ENCODE measurements at places on chromosomes 1 and 21. TPM values are rescaled to one million over a fixed set of nuclear protein-coding genes. Genes with fewer than 3 reads are reported as not detected.

- DNase-seq = no peak
These were observed 188.6 kb downstream of the C1orf94 start for GRCh38 chr1:34365295-34365694.

DNA sequence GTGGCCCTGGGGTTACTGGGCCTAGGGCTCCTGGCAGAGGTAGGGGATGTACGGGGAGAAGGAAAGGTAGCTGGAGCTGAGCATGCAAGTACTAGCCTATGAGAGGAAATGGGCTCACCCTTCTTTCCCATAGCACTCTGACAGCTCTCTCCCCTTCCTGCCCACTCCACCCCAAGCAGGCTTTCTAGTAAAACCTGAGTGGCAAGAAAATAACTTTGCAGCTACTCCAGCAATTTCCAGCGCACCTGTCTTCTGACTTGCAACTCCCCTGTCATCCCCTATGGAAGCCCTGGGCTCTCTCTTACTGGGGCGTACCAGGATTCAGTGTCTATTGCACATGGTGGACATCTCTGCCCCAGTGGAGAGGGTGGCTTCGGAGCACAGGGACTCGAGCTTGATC, 6.7 kb upstream of the IVL start:
- no peak for DNase-seq

- no peak for DNase-seq
These were observed 54.8 kb downstream of the CTH start for GRCh38 chr1:70465911-70466310.

DNA sequence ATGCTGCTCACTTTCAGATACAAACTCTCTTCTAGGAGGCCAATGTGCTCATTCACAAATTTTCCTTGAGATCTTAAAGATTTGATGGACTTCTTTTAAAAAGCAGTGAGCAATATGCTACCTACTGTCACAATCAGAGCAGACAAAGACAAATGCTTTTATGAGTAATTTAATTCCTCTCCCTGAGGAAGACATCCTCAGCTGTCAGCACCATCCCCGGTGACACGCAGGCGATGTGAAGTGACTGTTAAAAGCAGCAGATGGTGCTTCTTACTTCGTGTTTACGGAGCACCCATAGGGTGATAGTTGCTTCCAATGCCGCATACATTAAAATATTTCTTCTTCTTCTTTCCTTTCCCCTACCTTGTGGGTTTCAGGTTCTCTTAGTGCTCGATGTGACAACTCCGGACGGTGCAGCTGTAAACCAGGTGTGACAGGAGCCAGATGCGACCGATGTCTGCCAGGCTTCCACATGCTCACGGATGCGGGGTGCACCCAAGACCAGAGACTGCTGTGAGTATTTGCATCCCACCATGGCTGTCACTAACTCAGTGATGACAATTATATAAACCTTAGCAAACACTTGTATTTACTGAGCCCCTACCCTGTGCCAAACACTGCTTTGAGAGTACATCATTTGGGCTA, 29.1 kb downstream of the LAMC2 start:
- no peak for DNase-seq

DNA sequence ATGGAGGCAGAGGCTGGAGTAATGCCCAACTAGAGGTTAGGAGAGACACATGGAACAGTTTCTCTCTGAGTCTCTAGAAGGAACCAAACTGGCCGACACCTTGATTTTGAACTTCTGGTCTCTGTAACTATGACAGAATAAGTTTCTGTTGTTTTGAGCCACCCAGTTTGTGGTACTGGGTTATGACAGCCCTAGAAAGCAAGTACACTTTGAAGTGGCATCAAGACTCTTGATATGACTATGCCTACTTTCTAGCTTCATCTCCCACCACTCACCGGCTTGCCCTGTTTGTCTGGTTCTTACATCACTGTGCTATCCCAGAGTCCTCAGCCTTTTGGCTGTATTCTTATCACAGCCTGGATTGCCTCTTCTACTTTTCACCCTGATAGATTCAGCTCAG, 230.3 kb upstream of the USP24 start:
- DNase-seq = no peak

DNA sequence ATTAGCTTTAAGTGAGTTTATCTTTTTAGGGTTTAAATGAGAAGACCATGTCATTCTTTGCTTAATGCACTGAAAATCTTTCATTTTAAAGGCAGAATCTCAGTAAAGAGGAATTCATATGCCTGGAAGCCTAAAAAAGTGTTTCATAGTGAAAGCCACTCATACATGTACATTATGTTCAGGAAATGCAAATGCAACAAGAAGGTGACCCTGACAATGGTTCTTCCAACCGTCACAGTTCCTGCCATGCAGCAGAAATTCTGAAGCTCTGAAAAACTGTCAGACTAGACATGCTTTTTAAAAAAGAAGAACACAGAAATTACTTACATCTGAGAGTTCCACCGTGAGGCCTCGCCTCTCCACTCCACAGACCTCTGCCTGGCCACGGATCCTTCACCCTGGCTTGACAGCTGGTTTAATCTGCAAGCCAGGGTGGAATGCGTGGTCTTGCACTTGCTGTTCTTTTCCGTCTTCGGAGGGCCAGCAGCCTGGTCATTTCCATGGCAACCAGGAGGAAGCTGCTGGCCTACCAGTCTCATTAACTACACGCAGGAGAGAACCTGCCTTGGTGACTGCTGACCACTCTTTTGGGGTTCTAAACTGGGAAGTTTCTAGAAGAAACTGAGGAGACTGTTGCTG, 41.8 kb upstream of the PAXBP1 start:
- peak; percentile 39 for DNase-seq

- DNase-seq = no peak
These were observed 119.7 kb downstream of the TGFB2 start for GRCh38 chr1:218464871-218465270.

The RXFP4 gene
- total RNA-seq = not detected

- no peak for DNase-seq
These were observed 10.2 kb upstream of the RNF186 start for GRCh38 chr1:19825298-19825697.

DNA sequence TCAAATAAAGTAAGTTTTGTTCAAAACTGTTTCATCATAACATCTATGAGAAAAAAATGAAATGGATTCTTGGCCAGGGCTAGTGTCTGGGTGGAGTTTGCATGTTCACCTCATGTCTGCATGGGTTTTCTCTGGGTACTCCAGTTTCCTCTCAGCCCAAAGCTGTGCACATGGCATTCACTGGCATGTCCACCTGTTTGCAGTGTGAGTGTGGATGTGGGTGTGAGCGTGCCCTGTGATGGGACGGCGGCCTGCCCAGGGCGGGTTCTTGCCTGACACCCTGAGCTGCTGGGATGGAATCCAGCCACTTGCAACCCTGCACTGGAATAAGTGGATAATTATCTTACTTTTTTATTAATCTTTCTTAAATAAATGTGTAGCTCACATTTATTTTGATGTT, 185.5 kb downstream of the RYR2 start:
- no peak for DNase-seq

GRCh38 chr1:25544819-25545218, 1.4 kb downstream of the LDLRAP1 start:
- DNase-seq = no peak
